ENCODE measurements at places on chromosomes 4 and X.

DNA sequence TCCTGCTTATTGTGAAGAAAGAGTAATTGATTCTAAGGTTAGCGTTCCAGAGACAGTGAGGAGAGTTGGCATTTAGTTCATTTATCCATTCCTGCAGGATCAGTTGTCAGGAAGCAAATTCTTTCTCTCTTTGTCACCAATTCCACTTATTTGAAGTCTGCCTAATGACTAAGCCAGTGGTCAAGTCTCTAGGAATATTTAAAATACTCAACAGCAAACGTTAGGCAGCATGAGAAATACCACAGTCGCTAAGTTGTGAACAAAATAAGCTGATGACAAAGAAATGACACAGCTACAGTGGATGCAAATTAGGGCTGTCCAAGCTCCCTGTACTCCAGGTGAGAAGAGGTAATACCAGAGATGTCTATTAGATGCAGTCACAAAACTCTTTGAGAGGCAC, 6.6 kb upstream of the MAGEB17 start:
- peak; percentile 76 for DNase-seq

DNA sequence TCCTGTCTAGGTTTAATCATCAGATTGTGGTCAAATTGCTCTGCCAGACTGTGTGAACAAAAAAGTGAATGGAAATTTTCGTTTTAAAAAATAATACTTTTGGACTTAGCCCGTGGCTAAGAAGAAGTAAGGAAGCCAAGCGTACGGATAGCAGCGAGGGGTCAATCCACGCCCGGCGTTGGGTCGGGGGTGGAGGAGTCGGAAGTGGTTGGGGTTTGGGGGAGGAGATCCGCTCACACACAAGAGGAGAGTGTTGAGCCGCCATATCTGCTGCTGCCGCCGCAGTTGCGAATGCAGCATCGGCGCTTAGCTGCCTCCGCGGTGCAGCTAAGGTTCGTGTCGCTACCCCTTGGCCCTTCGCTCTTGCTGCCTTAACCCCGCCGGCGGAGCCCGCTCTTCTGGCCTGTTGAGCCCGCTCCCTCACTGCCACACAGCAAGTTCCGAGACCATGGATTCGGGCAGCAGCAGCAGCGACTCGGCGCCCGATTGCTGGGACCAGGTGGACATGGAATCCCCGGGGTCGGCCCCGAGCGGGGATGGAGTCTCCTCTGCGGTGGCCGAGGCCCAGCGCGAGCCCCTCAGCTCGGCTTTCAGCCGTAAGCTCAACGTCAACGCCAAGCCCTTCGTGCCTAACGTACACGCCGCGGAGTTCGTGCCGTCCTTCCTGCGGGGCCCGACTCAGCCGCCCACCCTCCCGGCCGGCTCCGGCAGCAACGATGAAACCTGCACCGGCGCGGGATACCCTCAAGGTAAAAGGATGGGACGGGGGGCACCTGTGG, at the start of gene GSPT2:
TSS of gene GSPT2 (plus strand) at position 264 of the 779 bp plus-strand sequence. CDS start at position 449, 185 bp downstream.
- DNase-seq = peak; percentile 45

DNA sequence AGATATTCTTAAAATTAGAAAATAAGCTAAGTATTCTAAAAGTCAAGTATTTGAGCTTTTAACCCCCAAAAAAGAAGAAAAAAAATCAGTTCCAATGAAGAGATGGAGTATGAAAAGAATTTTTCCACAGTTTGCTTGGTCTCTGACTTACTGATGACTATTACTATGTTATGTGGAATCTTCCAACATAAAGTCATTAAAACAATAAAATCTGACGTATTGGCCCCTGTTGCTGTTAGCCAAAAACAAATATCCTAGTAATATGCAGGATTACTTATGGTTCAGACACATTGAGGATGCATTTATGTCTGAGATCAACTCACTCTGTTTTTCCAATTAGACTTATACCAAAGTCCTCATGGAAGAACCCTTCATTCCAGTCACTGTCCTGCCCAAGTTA, 517.2 kb upstream of the ADGRL3 start:
- DNase-seq = no peak

GRCh38 chr4:1635464-1635863, 48.6 kb downstream of the FAM53A start:
- no peak for DNase-seq

DNA sequence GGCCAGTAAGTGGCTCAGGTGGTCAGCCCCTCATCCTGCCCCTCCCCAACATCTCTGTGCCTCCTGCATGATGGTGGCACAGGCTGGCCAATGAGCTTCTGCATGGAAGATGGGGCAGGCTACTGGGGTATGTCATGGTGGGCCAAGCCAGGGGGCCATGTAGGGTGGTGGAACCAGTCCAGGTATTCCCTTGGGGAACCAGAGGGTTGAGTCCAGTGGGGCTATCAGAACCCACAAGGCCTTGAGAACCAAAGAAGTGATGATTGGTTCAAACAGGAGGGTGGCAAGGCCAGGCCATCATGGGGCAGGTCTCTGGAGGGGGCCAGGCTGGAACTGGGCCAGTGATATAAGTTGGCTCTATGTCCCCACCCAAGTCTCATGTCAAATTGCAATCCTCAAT, 18.8 kb upstream of the PPP2R2C start:
- no peak for DNase-seq

- no peak for DNase-seq
Observed at GRCh38 chr4:88527787-88528186, 4.2 kb upstream of the PYURF start.

GRCh38 chr4:10006231-10006600, 15.1 kb downstream of the SLC2A9 start:
- peak; percentile 95 for DNase-seq

DNA sequence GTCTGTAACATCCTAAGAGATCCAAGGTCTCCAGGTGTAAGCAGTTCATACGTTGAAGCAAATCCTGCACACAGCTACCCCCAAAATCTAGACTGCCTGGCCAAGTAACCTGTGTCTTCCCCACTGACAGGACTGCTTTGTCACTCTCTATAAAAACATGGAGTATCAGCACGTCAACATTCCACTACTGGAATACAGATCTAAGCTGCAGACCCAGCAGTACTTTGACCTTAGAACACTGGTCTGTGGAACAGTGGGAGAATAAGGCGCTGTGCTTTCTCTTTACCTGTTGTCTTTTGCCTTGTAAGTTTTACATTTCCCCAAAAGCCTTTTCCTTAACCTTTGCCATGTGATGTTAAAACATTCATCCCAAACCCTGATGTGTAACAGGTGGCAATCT, 137.4 kb downstream of the JADE1 start:
- DNase-seq = no peak

DNA sequence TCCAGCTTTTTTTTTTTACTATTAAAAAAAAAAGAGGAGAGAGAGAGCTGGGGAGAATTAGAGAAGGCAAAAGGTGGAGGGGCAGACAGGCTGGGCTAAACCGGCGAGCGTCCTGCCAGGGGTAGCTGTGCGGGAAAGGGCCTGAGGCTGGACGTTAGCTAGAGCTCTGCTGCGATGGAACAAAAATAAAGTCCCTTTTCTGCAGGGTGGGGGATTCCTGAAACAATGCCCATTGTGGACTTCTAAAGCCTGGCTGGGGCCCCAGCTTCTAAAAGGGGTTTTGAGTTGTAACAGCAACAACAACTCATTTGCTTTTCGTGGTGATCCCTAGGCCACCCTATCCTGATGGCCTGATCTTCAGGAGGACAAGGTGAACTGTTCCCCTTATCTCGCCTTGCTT, 311.7 kb downstream of the FBXW7 start:
- DNase-seq = no peak

DNA sequence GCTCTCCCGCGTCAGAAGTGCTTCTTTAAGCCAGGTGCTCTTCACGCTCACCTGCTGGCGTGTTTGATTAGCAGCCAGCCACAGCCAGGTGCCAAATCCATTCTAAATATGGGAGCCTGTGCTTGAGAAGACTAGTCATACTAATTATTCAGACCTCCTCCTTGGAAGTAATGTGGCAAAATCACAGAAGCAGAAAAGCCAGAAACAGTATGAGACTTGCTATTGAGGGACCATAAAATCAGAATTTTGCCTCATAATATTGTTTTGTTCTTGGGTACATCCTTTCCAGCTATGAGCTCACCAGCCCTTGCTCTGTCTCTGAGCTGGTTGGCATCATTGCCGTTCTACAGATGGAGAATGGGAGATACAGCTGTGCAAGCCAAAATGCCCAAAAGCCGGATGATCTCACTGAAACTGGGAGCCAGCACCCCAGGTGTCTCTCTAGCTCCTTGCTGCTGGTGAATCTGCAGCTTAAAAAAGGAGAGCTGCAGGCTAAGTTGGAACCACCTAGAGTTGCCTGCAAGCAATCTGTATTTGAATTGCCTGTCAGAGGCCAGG, 205.4 kb downstream of the SHROOM3 start:
- DNase-seq = peak; percentile 83

DNA sequence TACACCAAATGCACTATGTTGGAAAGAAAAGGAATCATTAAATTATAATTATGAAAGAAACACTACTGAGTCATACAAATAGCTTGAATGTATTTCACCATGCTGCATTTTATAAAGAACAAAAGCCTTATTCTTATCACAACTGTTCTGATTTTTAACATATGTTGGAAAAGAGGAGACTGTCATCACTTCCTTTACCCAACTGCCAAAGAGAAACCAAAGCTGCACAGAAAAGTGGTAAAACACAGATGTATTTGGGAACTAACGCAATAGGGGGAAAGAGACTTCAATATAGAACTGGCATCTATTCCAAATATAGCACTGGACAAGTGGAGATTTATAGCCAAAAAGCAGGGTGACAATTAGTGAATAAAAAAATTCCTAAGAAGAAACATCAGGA, 181.0 kb downstream of the SPANXN3 start:
- no peak for DNase-seq

- no peak for DNase-seq
Observed at GRCh38 chr4:59759082-59759825, 1440.9 kb upstream of the ADGRL3 start.

- DNase-seq = peak; percentile 0
Observed at GRCh38 chrX:126137899-126138298, 28.2 kb downstream of the DCAF12L2 start.

DNA sequence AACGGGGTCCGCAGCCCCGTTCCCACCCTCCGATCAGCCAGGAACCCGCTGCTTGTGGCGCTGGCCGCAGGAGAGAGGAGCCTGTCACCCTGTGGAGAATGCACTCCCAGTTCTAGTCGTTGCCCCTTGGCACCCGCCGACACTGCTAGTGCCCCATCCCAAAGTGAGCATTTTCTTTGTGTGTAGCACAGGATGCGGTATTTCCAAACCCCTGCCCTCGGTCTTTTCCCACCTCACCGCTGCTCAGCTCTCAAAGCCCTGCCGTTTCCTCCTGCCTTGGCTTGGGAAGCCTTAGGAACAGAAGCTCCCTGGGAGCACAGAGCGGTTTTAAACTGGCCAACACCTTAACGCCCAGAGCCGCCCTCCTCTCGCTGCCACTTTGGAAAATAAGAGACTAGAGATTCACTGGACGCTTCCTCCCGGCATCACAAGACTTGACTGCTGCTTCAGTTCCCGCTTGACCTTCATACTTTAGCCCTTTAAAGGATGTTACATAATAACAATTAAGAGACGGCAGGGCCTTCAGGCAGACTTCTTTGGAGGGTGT, 772 bp downstream of the CYP4V2 start:
- DNase-seq = peak; percentile 30

DNA sequence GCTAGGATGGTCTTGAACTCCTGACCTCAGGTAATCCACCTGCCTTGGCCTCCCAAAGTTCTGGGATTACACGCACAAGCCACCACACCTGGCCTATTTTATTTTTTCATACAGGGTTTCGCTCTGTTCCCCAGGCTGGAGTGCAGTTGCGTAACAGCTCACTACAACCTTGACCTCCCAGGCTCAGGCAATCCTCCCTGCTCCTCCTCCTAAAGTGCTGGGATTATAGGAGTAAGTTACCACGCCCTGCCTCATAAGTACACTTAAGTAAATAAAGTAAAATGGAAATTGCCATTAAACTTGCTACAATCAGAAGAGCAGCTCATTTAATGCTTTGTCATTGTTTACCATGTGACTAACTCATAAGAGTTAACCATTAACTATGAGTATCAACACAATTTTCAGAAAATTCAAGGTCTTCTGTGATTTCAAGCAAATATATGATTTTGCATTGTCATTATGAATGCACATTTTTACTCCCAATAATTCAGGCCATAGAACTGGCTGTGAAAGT, 12.3 kb downstream of the UGDH start:
- peak; percentile 80 for DNase-seq

- peak; percentile 13 for DNase-seq
Observed at GRCh38 chrX:18210470-18210869, 10.2 kb downstream of the BEND2 start.

DNA sequence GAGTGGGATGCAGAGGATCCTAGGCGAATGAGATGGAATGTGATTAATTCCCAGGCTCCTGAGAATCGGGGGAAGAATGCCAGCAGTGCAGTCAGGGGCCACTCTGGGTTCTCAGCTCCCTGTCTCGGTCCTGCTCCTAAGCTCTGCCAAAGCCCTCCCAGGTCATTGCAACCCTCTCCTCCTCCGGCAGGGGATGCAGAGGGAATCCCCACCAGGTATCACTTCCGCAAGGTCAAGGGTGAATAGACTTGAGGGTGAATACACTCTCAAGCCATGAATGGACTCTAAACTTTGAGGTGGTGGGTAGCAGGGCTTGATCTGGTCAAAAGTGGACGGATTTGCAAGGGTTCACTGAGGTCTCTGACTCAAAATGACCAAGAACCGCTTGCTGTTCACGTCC, 139.3 kb upstream of the MXRA5 start:
- DNase-seq = no peak

GRCh38 chrX:96112689-96113088, 572.0 kb upstream of the DIAPH2 start:
- no peak for DNase-seq

- no peak for DNase-seq
Observed at GRCh38 chr4:25123236-25123635, 37.0 kb downstream of the SEPSECS start.

- peak; percentile 9 for DNase-seq
Observed at GRCh38 chrX:46375831-46376230, 169.4 kb downstream of the ZNF674 start.

- DNase-seq = peak; percentile 3
Observed at GRCh38 chrX:13598877-13599276, 29.5 kb downstream of the EGFL6 start.

GRCh38 chr4:123481717-123482116, 85.1 kb downstream of the SPRY1 start:
- DNase-seq = no peak

All from epithelial cell of esophagus (primary cell).